Activated naive CD4-positive, alpha-beta T cell (primary cell): ENCODE measurements at places on chromosomes 3 and 15.

DNA sequence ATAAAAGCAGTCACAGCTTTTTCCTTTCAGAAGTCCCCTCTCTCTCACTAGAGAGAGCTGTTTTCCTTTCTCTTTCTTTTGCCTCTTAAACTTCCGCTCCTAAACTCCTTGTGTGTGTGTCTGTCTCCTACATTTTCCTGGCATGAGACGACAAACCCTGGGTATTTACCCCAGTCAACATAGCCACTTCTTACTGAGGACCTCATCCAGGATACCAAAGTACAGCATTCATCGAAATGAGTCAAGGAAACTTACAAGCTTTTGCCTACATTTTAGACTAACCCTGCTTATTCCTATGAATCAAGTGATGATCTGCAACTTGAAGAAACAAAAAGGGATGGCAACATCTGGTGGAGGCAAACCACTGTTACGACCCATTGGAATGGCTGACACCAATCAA is 16.7 kb downstream of the PATL2 start:
- DNase-seq = no peak

DNA sequence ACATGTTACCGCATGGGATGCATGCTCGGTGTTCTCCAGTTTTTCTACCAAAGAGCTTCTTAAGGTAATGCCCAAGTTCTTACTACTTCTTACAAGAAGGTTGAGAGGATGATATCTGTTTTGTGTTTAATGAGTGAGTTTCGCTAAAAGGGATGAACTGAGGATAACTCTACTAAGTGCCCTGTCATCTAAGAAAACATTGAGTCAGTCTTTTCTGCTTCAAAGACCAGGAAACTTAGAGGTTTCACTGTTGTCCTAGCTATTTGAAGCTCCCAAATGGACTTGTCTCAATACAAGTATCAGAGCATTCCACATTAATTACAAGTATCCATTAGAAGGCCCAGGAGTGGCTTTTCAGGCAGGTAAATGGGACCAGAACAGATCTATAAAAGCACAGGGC is 296.2 kb downstream of the KBTBD8 start:
- no peak for DNase-seq

- no peak for DNase-seq
Observed at GRCh38 chr15:39458131-39458530, 122.7 kb upstream of the THBS1 start.

GRCh38 chr3:61956236-61956635 is 394.9 kb downstream of the PTPRG start:
- DNase-seq = no peak

- DNase-seq = no peak
Observed at GRCh38 chr3:42612928-42613327, 12.4 kb downstream of the NKTR start.

DNA sequence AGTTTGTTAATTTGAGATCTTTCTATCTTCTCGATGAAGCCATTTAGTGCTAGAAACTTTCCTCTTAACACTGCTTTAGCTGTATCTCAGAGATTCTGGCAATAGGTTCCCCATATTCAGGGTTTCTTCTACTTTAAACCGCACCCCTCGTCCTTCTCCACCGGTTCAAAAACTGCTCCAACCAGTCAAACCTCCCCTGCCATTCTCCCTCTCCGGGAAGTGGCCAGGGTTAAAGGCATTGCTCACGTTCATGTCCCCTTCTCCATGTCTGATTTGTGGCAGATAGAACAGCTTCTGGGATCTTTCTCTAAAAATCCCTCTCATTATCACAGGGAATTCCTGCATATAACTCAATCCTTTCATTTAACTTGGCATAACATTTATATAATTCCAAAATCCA is 14.4 kb downstream of the ALDH1L1 start:
- DNase-seq = no peak

DNA sequence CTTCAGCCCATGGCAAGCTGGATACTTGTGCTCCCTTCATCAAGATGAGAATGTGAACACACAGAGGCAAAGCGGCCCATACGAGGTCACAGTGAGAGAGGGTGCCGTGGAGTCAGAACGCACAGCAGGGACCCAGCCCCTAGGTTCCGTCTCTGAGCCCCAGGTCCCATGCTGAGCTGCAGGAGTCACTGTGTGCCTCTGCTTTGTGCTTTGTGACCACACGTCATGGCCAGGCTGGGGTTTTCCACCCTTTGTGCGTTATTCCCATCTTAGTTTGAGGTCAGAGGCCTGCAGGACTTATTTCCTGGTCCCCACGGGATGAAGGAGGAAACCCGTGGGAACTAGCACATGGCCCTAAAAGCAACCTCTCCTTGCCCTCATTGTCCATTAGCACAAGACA is 140.3 kb downstream of the TJP1 start:
- DNase-seq = no peak

DNA sequence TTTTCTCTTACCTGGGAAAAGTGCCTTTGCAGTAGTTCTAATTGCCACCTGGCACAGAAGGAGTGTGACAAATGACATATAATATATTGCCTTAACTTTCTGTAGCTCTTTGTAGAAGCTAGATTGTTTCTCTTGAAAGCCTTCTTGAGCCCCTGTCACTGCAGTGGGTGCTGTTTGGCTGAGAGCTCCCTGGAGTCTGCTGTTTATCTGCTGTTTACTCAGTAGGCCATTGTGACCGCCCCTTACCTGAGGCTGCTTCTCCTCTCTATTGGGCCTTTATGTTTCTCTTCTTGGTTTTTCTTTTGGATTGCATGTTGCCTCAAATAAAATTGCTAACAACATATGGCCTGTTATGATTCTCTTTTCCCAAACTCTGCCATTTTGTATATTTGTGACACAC is 16.7 kb downstream of the MAP2K5 start:
- no peak for DNase-seq

GRCh38 chr3:47421741-47422649 is 41.2 kb downstream of the PTPN23 start:
- DNase-seq = no peak

DNA sequence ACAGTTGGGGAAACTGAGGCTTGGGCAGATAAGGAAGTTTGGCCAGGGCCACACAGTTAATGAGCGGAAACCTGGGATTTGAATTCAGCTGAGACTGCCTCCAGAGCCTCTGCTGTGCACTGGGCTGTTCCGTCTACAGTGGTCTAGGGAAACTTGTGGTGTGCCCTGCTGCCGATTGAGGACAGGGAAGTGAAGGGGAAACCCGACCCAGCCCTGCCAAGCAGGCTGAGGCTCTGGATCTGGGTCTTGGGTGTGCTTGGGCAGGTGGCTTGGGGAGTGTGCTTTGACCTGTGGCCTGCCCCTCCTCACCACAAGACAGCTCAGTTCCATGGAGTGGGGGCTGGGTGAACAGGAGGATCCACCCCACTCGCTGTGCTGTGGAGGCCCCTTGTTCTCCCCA is 17.6 kb downstream of the NISCH start:
- DNase-seq = no peak

DNA sequence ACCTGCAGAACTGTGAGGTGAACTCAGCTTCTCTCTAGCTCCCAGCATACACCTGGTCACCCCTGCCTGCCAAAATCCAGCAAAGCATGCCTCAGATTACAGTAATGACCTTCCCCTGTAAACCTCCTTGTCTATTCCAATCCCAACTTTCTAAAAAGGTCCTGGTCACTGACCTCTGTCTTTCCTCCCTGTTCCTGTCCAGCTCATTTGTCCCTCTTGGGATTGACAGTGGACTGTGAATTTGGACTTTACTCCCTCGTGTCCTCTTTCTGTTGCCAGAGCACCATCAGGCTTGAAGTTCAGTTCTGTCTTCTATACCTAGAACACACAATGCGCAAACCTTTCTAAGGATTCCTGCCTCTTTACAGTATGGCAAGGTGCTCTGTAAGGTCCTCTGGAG is 50.3 kb downstream of the MTHFS start:
- DNase-seq = no peak

- no peak for DNase-seq
Observed at GRCh38 chr15:61530769-61531168, 301.7 kb upstream of the RORA start.

DNA sequence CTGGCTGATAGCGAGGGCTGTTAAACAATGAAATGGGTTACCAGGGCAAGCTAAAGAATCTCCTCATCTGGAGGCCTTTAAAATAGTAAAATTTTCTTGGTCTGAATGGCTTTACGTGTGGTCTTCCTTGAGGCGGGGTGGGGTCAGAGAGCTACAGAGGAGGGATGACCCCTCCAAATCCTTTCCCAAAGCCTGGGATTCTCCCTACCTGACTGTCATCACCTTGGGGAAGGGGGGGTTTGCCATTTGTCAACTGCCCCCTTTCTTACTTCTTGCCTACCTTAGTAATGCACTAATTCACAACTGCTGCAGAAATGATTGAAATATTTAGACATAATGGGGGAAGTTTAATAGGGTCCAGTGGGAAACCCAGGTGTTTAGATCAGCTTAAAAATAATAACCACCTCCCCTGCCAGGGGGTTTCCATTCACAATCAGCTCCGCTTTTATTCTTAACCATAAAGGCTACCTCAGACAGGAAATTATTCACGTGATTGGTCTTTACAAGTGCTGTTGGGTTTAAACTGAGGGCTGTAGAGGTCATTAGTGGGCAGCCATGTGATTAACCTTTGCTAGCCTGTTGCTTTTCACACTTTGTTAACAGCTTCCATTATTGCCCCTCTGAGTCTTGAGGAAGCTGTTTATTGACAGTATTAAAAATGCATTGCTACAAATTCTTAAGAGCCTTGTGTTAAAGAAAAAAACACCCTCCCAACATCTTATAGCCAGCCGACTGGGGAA is 276.5 kb upstream of the ATP11B start:
- DNase-seq = no peak

GRCh38 chr15:78540871-78541743 is 863 bp downstream of the PSMA4 start:
- no peak for DNase-seq

DNA sequence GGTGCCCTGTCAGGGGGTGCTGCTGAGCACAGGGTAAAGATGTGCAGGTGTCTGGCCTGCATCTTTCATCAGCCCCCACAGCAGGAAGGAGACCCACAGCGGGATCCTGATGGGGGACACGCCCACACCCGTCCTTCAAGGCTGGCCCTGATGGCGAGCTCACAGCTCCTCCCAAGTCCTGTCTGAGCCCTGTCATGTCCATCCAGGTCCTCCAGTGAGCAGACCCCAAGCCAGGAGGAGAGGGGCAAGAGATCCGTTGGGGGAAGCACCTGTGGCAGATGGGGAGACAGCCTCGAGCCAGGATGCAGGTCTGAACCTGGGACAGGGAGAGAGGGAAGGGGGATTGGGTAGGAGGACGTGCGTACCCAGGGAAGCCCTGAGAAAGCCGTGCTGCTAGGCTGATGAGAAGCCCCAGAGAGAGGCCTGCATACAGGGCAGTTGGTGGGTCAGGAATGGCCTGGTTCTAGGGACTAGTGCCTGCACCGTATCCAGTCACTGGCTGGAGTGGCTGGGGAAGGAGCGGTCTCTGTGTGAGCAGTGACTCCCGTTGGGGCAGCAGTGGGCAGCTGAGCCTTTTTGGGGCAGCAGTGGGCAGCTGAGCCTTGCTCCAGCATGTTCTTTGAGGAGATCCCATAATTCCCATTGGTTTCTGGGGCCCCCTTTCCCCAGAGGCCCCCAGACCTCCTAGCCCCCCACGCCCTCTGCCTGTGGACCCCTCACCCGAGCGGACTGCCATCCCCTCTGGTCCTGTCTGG is 133.3 kb upstream of the MEF2A start:
- DNase-seq = no peak

GRCh38 chr15:56929399-56929798 is 11.0 kb downstream of the TCF12 start:
- DNase-seq = no peak

DNA sequence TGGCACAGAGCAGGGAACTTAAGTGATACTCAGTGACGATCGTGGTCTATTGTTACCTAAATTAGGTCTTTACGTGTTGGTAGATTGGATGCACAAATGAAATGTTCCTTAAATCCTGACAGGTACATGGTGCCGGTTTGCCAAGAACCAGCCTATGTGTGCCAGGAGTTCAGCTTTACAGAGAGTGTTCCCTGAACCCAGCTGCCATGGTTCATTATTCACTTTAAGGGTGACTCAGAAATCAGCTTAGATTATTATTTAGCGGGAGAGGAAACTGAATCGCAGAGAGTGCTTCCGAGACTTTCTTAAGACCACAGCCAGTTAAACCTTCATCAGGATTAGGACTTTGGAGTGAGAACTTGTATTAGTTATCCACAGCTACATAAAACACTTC is 21.5 kb downstream of the FAM43A start:
- no peak for DNase-seq

DNA sequence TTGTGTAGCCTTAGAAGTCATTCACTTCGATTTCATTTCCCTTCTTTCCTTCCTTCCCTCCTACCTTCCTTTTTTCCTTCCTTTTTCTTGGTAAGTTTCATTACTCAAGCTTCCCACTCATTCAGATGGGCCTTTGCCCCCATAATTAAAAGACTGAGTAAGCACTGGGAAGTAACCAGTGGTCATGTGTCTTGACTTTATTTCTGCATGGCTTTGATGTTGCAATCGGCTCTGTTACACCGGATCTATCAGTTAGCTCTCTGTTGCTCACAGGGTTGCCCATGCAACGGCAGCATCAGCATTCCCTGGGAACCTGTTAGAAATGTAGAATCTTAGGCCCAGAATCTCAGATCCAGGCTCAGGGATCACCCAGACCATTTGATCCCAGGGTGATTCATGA is 25.6 kb upstream of the LARS2 start:
- no peak for DNase-seq

GRCh38 chr3:25142609-25143355 is 285.3 kb upstream of the RARB start:
- DNase-seq = no peak

DNA sequence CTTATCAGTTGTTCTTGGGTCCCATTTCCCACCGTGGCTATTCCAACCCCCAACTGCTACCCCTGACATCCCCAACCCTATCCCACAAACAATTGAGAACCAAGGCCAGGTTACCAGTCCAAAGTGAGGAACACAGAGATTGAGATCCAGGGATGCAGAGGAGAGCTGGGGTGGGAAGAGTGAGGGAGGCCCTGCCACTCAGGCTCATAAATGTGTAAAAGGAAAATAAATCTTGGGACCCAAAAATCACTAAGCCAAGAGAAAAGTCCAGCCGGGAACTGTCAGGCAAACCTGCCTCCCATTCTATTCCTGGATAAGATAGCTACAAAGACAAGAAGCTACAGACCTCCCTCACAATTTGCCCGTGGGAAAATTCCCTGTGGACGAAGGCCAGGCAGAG is 101.1 kb upstream of the DLG1 start:
- DNase-seq = no peak

GRCh38 chr15:32983679-32984078 is 210.8 kb downstream of the FMN1 start:
- DNase-seq = no peak

- no peak for DNase-seq
Observed at GRCh38 chr3:182384221-182384620, 409.1 kb upstream of the ATP11B start.

- DNase-seq = no peak
Observed at GRCh38 chr3:183427876-183428446, 458 bp downstream of the MCF2L2 start.

DNA sequence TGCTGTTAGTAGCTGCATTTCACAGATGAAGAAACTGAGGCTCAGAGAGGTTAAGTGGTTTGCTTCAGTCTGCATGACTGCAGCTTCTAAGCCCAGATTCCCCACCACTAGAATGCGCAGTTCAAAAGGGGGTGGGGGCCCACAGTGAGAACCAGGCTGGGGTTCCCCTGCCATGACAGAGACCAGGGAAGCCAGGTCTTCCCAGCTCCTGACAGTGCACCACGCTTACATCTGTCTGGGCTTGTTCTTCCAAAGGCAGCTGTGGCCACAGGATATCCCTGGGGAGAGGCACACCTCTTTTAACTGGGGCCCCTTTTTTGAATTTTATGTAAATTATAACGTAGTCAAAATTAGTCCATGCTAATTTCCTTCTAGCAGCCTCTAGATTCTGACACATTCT is 5.3 kb downstream of the PLEKHO2 start:
- DNase-seq = no peak
